Stimulated activated CD4-positive, alpha-beta T cell treated with anti-CD3 and anti-CD28 coated beads, Interleukin-15, amount 100 ng/mL, for 48 hours (primary cell): ENCODE measurements at places on chromosomes 5 and 9.
A peak's percentile ranks its signal among the peaks of the same experiment; 100 is the strongest.

DNA sequence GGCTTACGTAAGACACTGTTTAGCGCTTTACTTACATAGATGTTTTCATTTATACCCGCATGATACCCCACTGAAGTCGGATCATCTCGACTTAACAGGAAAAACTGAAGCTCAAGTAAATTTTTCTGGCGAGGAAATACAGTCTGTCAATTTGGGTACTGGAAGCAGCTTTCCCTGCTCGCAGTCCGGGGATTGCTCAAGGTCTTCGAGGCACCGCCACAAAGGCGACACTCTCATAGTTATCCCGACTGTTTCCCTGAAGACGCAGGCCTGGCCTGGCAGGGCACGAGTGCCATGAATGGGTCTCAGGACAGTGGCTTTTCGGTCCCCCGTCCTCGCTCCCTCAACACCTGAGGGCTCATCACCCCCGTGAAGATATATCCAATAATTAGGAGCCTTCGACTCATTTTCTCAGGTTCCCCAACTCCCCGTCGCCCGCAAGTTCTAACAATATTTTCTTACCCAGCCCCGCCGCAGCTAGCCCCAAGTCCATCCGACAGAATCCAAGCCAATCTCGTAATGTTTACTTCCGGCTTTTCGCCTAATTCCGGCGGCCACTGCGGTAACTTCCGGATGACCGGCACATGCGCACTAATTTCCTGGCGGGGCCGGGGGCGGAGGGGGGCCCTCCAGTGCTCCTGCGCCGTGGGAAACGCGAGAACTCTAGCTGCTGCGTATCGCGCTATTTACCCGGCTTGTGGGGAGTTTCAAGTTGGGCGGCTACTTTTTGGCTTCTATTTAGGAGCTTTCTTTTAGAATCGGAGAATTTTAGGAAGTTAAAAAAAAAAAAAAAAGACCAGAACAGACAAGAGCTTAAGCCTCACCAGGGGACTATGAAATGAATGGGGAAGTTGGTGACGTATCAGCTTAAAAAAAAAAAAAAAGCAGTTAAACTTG is at the start of gene SLU7:
TSS of gene SLU7 (minus strand) at position 521 of the 897 bp plus-strand sequence. CDS start 3,787 bp downstream, outside the sequence.
- peak; percentile 89 for DNase-seq

DNA sequence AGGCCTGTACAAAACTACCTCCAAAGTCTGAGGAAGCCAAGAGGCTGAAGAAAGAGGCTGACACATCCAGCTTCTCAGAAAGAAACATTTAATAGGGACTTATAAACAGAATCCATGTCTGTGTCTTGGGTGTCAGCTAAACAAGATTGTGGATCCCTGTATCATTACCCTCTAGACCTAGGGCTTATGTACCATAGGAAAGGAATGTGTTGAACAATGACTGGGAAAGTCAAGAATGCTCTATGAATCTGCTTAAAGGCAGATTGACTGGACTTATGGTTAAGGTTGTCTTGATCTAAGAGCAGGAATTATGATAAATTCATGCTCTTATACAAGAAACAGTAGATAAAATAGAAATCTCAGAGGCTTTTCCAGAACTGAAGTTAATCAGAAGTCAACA is 335.7 kb upstream of the RPS23 start:
- DNase-seq, result no peak

GRCh38 chr5:128546658-128547281 is 8.7 kb upstream of the FBN2 start:
- DNase-seq, result no peak

- DNase-seq, result no peak
These were observed 32.9 kb downstream of the FAM163B start for GRCh38 chr9:133576031-133576874.

GRCh38 chr9:124493218-124493617 is 14.0 kb downstream of the NR5A1 start:
- DNase-seq, result no peak

- DNase-seq, result no peak
These were observed 114.4 kb downstream of the DROSHA start for GRCh38 chr5:31417512-31417911.

DNA sequence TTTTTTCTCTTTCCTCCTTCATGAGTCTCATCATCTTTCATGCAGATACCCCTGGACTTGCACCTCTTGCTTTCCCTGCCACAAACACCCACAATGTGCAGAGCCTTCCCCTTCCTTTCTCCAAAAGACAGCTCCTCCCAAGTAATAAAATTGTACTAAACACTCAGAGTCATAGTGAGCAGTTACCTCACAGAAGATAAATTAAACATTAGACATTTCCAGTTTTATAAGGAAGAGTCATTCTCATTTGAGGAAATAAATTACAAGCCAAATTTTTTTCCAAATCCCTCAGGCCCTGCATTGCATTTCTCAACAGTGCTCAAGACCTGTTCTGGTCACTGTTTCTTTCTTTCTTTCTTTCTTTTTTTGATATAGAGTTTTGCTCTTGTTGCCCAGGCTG is 131.5 kb downstream of the ATPSCKMT start:
- DNase-seq, result no peak

GRCh38 chr9:38639577-38639940 is 19.2 kb upstream of the ANKRD18A start:
- no peak for DNase-seq

GRCh38 chr9:4141296-4141695 is 158.6 kb downstream of the GLIS3 start:
- no peak for DNase-seq

- DNase-seq, result no peak
These were observed 43.5 kb upstream of the MPDZ start for GRCh38 chr9:13322828-13323550.

DNA sequence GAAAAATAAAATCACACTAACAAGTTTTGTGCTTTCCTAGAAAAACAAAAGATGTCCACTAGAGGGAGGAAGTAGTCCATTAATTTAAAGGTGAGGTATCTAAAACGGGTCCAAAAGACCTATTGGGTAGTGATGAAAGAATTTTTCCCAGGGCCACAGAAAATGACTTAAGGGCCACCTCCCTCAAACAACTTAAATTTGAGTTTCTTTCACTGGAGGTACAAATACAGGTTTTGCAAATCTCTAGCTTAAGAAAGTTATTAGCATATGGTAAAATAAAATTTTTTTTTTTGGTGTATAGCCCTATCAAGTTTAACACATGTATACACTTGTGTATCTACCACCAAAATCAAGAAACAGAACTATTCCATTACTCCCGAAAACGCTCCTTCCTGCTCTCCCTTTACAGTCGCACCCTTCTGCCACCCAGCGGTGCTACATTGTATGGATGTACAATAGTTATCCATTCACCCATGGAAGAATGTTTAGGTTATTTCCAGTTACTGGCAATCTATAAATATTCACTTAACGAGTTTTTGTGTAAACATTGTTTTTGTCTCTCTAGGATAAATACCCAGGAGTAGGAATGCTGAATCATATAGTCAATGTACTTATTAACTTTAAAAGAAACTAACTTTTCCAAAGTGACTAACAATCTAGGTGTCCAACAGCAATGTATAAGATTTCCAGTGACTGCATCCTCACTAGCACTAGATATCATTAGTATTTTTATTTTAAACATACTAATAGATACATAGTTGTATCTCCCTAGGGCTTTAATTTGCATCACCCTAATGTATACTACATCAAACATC is 21.9 kb downstream of the DEPDC1B start:
- no peak for DNase-seq

- no peak for DNase-seq
These were observed 24.2 kb downstream of the C9orf50 start for GRCh38 chr9:129596541-129597331.

GRCh38 chr5:88659529-88660263 is 223.3 kb downstream of the MEF2C start:
- DNase-seq, result no peak

DNA sequence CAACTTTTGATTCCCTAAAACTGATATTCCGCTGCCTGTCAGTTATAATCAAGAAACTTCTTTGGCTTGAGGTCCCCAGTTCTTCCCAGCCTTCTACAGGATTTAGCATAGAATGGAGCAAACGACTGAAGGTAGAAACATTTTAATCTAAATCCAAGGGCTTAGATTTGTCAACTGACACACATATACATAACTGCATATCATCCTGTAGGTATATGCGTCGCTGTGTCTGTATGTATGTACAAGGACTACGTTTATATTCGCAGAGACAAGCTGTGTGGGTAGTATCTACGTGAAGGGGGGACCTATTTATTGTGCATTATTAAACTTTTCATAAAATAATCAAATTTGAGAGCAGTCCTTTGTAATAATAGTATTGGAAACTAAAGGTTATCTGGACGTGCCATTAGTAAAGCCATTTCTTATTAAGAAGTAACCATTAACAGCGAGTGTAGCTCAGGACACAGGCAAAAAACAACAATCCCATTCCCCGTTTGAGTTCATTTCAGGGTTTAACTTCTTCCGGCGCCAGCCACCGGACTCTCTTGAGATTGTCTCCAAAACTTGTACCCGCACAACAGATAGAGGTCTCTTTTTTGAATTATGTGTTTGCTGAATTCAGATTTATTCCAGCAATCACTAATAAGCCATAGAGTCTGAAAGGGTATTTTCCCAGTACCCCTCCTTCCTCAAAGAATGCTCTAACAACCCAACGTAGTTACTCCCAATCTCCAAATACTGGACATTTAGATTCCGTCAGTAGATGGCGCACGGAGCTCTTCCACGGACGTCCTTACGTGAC is 2.1 kb upstream of the MLLT3 start:
- no peak for DNase-seq

- no peak for DNase-seq
These were observed 98.4 kb downstream of the MED27 start for GRCh38 chr9:131981116-131981776.

DNA sequence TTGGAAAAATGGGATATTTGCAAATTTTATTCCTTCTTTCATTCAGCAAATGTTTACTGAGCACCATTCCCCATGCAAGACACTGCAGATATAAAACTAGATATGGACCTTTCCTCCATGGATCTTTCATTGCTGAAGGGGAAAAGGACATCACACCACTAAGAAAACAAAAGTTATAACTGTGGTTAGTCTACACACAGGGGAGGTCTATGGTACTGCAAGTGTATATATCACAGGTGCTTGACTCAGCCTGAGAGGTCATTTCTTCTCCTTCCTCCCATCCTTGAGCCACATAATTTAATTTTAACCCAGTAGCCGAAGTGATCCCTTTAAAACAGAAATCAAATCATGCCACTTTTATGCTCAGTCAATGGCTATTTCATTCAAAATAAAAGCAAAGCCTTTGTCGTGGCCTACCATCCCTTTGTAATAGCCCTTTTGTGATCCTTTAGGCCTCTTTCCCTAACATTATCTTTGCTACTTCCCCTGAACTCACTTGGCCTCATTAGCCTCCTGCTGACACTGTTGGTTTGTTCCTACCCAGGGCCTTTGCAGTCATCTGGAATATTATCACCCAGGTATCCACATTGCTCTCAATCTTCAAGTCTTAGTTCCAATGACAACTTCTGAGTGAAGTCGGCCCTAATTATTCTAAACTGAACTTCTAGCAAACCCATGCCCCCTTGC is 213.2 kb downstream of the GABRB2 start:
- no peak for DNase-seq

DNA sequence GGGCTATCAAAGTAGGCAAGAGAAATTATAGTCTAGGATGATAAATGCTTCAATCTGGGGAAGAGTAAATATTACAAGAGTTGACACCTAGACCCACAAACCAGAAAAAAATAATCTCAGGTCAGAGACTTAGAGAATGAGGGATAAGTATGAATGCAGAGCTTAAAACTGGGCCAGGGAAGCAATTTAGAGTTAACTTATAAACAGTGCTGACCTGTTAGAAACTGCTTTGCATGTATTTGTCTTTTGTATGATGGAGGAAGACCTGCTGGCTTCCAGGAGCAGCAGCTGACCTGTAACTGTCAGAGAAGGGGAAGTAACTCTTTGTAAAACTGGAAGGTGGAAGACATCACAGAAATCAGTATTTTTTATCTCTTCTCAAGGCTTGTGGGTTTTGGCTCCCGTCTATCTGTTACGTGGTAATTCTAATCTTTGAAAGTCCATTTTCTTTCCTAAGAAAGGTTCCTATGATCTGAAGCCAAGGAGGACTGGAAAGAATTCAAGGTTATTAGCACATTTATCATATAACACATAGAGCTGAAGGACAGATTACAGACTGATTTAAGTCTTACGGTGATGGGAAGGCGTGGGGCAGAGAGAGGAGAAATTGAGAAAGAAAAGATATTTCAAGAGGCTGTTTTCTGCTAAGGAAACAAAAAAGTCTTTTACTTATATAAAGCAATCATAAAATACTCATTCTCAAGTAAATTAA is 114.7 kb upstream of the ADAMTS19 start:
- DNase-seq, result no peak

- peak; percentile 24 for DNase-seq
These were observed 422.6 kb downstream of the EFNA5 start for GRCh38 chr5:107248066-107248695.

DNA sequence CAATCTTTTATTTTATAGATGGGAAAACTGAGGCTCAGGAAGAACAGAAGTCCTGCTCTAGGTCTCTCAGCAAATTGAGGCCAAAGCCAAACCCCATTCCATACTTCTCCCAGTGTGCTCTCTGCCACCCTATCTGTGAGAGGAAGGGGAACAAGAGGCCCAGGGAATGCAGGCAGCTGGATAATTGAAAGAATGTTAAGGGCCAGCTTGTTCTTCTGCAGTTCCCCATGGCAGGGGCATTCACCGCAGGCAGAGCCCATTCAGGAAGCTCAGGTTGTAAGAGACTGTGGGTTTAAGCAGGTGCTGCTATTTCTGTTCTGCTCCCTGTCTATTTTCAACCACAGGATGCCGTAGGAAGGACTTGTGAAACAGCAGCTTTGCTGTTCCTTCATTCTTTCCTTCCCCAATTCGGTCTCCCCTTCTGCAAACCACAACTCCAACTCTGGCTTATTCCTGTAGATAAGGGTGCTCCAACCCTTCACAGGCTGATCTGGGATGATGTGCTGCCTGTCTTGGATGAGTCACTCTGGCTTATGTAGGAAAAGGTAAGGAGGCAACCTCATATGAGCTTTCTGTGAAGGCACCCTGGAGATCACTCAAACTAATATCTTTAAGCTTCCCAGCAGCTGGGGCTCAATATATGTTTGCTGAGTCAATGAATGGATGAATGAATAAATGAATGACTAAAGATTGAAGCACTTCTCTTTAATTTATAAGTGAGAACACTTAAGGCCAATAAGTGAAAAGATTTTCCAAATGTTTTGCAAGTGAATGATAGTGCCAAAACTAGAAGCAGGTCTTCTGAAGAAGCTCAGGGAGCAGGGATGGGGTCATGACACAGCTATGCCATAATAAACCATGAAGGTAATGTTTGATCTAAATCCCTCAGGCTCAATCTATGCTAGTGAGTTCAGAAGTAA is 377.6 kb downstream of the BRINP1 start:
- DNase-seq, result no peak

DNA sequence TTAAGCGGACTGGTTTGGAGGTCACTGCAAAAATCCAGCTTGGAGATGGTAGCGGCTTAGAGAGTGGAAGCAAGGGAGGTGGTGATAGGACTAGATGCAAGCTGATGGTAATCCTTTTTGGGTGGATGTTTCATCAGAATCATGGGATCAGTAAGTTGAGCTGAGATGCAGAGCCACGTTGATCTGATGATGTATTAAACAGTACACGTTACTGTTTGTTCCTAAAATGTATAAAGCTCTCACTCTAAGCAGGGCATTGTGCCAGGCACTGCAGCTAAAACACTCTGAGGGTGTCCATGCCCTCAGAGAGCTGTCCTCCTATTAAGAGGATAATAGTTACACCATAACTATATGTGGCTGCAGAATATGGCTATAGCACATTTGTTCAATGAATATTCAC is 93.1 kb downstream of the JAKMIP2 start:
- no peak for DNase-seq

GRCh38 chr5:132057498-132058255 is 2.8 kb upstream of the IL3 start:
- DNase-seq, result no peak
